Type B pancreatic cell (in vitro differentiated cells): ENCODE measurements at places on chromosomes 5 and 9.

DNA sequence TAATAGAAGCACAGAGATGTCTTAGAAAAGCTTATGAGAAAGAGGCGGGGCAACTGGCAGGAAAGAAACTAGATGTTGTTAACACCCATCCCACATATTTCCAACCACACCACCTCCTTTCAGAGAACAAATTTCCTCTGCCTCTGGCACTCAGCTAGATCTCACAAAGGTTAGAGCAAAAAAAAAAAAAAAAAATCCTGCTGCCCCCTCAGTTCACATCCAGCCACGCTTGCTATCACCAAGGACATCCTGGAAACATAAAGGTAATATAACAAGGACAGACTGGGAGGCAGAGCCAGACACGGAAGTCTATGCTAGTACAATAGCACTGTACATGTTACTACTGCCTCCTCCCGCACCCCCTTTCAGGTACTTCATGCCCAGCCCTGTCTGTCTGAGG is 238.0 kb upstream of the PTGER4 start:
- DNase-seq: no peak

GRCh38 chr5:141657404-141657803 is 6.2 kb upstream of the FCHSD1 start:
- DNase-seq: no peak

DNA sequence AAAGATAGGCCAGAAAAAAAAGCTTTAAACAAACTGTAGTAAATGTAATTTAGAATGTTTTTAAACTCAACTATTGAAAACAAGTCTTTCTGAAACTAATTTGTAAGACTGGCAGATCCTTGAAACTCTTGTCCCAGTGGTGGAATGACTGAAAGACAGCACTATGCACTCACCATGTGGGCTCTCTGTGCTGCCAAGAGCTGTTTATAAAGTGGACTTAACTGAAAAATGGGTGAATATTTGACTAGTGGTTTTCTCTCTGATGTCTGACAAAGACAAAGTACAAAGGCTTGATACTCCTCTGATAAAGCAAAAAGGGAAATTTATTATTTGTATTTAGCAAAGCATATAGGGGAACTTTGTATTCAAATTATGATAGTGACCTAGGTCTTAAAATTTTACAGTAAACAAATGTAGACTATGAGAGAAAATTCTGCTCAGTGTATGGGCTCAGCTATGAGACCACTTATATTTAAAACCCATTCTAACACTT is 635.4 kb downstream of the NR2F1-AS1 start:
- DNase-seq: no peak

GRCh38 chr5:159331093-159331973 is 1.0 kb upstream of the IL12B start:
- peak; percentile 82 for DNase-seq

- DNase-seq: no peak
These were observed 285.7 kb upstream of the TUT7 start for GRCh38 chr9:86639899-86640379.

- DNase-seq: no peak
These were observed 200.4 kb downstream of the ARRDC3 start for GRCh38 chr5:91182763-91183162.
